ENCODE measurements at places on chromosomes 5 and 9. TPM values are rescaled to one million over a fixed set of nuclear protein-coding genes. Genes with fewer than 3 reads are reported as not detected.

Gene TMEM215
- not detected for total RNA-seq

Gene N4BP3
- total RNA-seq, result 2.6 TPM

Gene PLAC8L1
- total RNA-seq, result not detected

Gene IL6ST
- total RNA-seq, result 216 TPM

Gene ANKRD55
- total RNA-seq, result not detected

Gene HTR1A
- total RNA-seq, result 0.35 TPM

Gene PDZD2
- 14.2 TPM for total RNA-seq
